Posterior vena cava (tissue), 2 donors: ENCODE measurements at places on chromosomes 2 and 18. TPM values are rescaled to one million over a fixed set of nuclear protein-coding genes. Genes with fewer than 3 reads are reported as not detected.

GRCh38 chr2:183063083-183063482 is 15.5 kb upstream of the DUSP19 start:
- no peak for DNase-seq

Gene KIAA2012
- not detected for total RNA-seq

DNA sequence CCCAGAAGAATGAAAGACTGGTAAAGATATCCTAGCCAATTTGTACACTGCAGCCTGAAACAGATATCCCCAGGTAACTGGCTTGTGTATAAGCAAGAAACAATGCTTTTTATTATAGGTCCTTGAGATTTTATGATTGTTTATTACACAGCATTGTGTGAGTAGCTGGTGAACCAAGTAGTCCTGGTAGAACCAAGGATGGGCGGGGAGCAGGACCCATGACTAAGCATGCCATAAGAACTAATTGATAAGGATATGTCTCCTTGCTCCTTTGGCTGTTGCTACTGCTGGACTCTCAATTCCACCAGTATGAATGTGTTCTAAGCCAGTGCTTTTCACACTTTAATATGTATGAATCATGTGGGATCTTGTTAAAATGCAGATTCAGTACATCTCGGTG is 12.3 kb upstream of the ALMS1 start:
- no peak for DNase-seq

- DNase-seq, result no peak
Measured at GRCh38 chr18:76824754-76825153, 2.4 kb downstream of the ZNF236 start.

DNA sequence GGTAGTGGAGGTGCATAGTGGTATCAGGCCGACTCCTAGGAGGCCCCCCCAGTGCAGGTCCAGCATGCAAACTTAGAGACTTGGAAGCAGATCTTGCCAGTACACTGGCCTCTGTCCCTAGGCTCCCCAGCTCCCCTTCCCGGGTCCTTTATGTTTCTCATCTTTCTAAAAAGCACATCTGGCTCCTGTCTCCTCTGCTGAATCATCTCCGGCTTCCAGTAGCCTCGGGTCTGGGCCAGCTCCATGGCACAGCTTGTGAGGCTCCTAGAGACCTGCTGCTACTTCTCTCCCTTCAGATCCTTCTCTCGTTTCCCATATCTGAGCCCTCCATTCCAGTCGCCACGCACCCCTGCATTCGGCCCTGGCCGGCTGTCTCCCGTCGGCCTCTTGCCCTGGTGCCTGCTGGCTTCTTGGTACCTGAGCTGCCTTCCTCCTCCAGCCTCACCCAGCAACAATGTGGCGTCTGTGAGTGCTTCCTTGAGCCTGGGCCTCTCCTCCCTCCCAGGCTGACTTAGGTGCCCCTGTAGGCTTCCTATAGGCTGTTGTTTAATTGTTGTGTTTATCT is 6.6 kb downstream of the TRAF3IP1 start:
- peak; percentile 49 for DNase-seq

Gene STARD6
- total RNA-seq, result not detected

DNA sequence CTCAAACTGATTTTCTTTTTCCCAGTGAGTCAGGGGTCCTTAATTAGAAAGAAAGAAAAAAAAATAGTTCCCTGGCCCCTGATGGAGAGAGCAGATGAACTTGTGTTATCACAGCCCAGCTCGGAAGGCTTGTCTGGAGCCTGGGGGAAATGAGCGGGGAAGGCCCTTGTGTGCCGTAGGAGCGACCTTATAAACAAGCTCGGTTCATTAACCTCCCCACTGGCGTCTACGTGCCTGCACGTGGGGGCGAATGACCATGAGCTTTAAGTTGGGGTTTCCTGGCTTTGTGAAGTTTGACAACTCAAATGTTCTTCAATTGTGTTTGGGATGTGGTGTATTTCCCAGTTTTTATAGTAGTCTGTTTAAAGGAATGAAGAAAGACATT is 69.5 kb downstream of the EPAS1 start:
- DNase-seq, result no peak

GRCh38 chr2:205297846-205298245 is 384.5 kb upstream of the NRP2 start:
- no peak for DNase-seq

DNA sequence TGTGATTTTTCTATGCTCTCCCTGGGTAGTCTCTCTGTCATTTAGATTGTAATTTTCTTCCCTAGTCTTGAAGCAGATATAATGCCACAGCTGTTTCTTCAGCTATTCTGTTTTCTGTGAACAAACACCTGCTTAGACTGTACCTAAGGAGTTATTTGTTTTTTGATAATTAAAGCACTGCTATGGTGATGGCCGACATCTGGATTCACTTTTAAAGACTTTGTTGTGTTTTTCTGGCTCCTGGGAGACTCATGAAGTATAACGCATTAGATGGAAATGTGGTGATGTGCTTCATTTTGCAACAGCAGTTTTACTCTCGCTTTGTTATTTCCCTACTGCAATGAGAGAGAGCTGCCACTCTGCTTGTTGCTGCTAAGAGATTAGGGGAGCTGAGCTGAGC is 15.7 kb upstream of the C2orf69 start:
- DNase-seq, result no peak

Gene GDF7
- total RNA-seq, result 3.6 TPM

- DNase-seq, result no peak
Measured at GRCh38 chr2:191931329-191931728, 84.4 kb upstream of the CAVIN2 start.

DNA sequence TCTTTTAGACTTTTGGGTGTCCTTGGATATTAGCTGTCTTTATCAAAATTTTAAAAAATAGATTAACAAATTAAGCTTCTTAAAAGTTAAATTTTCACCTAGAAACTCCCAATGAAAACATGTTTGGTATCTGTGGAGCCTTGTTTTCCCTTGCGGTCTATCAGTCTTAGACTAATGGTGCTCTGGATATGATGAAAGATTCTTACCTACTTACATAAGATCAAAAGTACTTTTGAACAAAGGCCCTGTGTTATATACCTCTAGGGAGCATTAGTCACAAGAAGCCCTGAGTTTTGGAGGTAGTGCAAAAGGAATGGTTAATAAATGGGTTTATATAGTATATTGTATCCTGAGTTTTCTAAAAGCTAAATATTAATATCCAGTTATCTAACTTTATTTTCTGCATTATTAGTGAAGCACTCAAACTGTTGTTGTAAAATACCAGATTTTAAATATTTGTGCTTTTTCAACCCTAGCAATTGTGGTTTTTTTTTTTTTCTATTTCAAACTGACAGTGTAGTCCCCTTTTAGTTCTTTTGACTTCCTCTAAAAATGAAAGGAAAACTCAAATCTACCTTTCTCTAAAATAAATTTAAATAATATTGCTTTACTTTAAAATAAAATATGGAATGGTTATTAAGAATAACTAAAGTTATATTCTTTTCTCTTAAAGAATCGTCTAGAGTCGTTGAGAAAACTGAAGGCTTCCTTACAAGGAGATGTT is 18.1 kb downstream of the NDC80 start:
- DNase-seq, result no peak

Gene TSPYL6
- not detected for total RNA-seq

Gene SNTG2
- 5.2 TPM for total RNA-seq

GRCh38 chr2:96977631-96978195 is 8.7 kb downstream of the FAM178B start:
- DNase-seq, result no peak

Gene MOCOS
- 1.2 TPM for total RNA-seq

DNA sequence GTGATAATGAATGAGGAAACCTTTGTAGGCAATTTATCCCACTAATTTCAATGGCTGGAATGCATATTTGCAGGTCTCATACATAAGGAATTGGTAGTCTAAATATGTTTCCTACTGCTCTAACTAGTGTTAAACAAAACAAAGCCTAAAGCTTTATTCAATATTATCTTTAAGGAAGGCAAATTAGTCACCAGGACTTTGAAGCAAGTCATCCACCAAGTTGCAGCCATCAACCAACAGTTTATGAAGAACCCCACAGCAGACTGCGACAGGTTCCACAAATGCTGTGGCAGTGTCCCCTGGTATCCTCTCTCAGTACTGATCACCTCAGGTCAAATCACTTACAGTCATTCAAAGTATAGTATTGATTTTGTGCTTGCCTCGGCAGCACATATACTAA is 181.5 kb upstream of the ZFP36L2 start:
- DNase-seq, result no peak

GRCh38 chr18:45213040-45213333 is 402.3 kb upstream of the SLC14A2 start:
- DNase-seq, result no peak

DNA sequence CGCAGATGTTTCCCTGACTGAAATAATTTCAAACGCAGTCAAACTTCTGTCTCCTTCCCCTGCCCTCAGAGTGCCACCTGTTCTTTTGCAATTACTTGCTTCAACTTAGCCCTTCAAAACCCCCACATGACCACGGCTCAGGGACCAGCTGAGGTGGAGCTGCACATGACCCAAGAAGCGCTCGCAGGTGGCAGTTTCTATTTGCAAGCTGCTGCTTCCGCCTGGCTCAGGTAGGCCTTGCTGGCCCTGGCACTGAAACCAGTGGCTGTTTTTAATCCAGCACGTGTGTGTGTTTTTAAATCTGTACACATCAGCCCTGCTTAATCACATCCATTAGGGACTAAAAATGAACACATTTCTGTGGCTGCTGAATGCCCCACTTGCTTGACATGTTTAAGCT is 95.3 kb downstream of the CCDC93 start:
- DNase-seq, result no peak

DNA sequence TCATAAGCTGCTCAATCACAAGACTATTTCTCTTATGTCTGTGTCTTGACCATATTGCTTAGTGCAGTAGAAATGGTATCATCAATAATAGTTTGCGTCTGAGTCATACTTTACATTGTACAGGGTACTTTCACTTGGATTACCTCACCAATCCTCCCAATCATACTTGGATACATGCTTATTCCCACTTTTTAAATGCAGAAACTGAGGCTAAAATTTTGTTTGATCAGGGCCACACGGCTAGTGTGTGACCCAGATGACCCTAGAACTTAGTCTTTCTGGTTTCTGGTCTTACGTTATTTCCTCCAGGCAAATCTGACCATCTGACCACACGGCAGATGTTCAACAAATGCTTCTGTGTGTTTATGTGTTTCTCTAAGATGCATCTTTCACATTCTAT is 23.8 kb upstream of the CCL20 start:
- DNase-seq, result no peak

DNA sequence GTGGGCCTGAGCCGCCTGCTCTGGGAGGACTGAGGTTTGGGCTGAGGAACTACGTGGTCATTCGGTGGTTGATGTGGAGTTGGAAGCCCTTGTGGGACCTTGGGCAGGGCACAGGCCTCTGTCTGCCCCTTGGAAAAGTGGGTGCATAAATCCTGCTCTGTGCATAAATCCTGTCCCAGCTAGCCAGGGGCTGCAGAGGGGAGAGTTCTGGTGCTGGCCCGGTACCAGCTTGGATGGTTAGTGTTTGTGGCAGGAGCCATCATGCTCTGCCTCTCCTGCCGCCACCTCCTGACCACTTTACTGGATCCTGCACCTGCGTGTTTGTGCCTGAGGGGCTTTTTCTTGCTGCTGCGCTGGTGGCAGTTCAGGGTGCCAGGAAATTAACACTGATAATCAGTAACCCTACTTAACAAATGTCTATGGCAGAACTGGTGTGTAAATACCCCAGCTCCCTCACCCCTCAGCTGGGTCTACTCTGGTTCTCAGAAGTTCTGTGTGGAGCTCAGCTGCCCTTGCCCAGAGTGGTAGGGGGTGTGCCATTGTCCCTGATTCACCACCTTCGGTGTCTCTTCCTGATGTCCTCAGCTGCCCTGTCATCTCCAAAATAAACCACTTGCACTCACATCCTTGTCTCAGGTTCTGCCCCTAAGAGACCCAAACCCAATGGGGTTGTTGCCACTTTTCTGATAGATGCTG is 156.8 kb downstream of the GLI2 start:
- peak; percentile 51 for DNase-seq

DNA sequence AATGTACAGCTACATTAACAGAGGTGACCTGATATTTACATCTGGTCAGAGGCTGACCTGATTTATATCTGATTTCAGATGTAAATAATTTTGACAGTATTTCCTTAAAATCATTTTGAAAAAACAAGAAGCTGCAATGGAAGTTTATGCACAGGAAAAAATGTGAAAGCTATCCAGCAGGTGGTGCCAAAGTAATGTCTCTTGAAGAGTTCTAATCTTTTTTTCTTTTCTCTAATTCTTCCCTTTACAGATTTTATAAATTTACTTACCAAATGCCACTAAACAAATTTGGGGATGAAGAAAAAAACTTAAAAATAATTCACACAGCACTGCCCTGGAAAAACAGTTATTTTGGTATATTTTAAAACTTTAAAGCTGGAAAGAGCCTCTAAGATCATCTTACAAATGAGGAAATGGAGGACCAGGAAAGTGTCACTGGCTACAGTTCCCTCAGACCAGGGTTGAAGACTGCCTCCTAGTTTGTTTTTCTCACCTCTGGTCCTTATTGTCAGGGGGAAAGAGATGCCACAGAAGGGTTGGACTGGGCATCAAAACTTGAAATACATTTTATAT is 16.4 kb upstream of the FBLN7 start:
- DNase-seq, result no peak

Gene UCN
- total RNA-seq, result 0.95 TPM

GRCh38 chr2:130728549-130729316 is at the start of gene GPR148:
TSS of gene GPR148 (plus strand) at chr2:130729070. CDS start at chr2:130729152, 82 bp downstream.
- DNase-seq, result peak; percentile 56

DNA sequence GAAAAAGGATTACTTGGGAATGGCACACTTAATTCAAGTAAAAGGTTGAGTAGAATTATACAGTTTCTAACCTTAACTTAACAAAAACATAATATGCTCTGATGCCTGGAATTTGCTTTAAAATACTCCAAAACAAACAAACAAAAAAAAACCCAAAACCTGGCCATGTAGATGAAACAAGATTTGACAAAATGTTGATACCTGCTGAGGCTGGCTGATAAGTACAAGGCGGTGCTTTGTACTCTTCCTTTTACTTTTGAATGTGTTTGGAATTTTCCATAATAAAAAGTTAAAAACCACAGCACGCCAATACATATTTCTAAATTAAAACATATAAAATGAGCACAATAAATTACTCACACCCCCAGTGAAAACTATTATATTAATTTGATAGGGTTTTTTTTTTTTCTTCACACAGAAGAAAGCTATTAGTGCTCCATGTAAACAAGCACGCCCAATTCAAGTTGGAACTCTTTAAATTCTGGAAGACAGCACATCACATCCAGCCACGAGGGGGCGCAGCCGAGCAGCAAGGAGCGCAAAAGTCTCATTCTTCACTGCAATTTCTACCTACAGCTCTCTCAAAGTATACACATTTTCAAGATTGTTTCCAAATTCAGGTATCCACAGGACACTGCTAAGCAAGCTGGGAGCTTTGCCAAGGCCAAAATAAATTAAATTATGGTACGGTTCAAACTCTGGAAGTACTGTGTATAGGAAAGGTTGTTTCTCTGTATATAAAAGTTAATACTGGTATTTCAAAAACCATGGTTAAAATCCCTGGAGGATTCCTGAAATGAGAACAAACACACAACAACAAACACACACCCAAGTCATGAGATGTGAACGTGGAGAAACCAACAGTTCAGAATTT is 7.5 kb downstream of the SERTAD2 start:
- DNase-seq, result peak; percentile 95
